ENCODE measurements at places on chromosomes 13 and 19.
A peak's percentile ranks its signal among the peaks of the same experiment; 100 is the strongest.

- no peak for DNase-seq
Observed at GRCh38 chr13:114149774-114150740, 17.6 kb upstream of the RASA3 start.

DNA sequence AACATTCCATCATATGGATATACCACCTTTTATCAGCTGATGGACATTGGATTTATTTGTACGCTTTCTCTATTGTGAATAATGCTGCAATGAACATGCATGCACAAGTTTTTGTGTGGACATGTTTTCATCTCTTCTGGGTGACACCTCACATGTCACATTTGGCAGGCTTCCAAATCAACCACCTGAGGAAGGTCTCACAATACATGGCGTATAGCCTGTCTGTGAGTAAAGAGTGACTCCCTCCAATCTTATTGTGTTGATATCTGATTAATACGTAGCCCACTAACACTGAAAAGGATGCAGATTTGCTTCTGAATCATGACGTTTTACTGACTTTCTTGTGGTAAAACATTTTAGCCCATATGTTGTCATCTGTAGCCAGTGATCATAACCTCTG is 61.1 kb downstream of the SLC15A1 start:
- no peak for DNase-seq

DNA sequence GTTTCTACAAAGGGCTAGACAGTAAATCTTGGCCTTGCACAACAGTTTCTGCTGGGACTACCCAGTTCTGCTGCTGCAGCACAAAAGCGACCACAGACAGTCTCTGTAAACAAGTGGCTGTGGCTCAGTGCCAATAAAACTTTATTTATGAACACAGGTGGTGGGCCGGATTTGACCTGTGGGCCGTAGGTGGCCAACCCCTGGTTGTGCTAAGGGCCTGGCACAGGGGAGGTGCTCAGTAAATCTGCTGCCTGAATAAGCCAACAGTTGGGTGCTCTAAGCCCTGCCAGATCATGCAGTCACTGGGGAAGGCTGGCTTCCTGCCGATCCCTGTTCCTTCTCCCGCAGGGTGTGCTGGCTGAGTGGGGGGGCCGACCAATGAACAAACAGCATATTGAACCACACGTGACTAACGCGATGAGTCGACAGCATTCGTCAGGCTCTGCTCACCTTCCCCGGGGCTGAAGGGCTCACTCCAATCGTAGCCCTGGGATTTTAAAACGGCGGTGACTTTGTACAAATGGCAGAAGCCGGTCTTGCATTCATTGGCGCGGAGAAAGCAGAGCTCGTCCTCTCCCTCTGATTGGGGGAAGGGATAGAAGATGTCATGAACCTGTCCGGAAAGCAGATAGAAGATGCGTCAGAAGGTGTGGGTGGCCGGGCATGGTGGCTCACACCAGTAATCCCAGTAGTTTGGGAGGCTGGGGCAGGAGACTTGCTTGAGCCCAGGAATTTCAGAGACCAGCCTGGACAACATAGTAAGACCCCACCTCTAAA is 24.3 kb upstream of the MYDGF start:
- DNase-seq, result peak; percentile 86

GRCh38 chr19:29787281-29787680 is 24.5 kb upstream of the CCNE1 start:
- DNase-seq, result no peak

DNA sequence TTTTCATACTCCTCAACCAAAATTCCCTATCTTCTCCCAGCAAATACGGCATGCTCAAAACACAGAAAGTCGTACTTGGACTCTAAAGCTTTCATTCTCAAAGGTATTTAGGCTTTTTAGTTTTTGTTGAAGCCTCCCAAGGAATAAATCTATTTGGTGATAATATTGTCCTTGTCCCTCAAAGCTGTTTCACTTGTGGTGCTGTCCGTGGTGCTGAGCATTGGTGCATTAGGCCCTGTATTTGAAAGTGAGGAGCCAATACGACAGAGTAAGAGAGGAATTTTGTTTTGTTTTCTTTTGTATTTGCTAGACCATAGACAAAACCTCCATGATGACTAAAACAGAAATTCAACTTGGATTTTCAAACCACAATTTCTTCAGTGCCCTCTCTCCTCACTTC is 3.2 kb upstream of the LGALS13 start:
- no peak for DNase-seq

- DNase-seq, result peak; percentile 85
Observed at GRCh38 chr13:57629821-57630235, 1.7 kb upstream of the PCDH17 start.

- DNase-seq, result no peak
Observed at GRCh38 chr19:18646535-18647370, 9.9 kb downstream of the KLHL26 start.

GRCh38 chr19:57382806-57383488 is 6.7 kb upstream of the ZNF548 start:
- no peak for DNase-seq

- DNase-seq, result no peak
Observed at GRCh38 chr19:5352229-5352763, 11.7 kb upstream of the PTPRS start.

DNA sequence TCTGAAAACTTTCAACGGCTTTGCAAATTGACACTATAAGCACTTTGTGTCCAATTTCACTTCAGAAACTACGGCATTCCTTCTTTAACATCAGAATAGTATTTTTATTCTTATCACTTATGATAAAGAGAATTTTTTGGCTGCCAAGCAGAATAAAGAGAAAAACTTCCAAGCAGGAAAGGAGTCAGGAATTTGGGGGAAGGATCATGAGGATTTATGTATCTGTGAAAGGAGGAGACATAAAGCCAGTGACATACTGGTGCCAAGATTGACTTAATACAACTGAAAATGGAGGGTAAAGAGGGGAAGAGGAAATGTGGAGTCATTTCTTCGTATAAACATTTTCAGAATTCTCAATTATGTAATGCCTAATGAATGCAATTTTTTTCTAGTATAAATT is 94.7 kb downstream of the RBM26 start:
- DNase-seq, result no peak

GRCh38 chr19:34224996-34225658 is 29.2 kb upstream of the GARRE1 start:
- DNase-seq, result no peak

DNA sequence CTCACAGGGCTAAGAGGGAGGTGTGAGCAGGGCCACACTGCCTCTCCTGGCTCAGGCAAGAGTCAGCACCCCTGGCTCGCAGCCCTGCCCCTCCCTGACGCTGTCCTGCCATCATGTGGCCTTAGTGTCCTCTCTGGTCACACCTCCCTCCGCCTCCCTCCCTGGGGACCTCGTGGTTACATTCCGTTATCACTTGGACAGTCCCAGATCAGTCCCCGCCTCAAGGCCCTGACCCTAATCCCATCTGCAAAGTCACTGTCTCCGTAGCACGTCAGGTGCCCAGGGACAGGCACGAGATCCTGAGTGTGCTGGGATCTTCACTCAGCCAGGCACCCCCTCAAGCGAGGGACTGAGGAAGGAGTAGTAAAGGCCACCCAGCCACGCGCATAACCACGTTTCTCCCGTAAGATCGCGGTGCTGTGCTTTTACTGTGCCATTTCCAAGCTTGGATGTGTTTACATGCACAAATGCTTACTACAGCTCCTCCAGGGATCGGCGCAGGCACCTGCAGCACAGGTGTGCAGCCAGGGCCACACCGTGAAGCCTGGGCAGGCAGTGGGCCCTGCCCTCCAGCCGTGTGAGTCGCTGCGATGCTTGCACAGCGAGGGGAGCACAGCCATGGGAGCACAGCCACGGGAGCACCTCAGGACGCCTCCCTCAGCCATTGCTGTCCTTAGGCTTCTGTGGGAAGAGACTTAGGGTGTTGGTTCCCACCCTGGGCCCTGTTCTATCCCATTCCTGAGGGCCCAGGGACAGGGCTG is 10.7 kb upstream of the TMEM255B start:
- DNase-seq, result no peak

DNA sequence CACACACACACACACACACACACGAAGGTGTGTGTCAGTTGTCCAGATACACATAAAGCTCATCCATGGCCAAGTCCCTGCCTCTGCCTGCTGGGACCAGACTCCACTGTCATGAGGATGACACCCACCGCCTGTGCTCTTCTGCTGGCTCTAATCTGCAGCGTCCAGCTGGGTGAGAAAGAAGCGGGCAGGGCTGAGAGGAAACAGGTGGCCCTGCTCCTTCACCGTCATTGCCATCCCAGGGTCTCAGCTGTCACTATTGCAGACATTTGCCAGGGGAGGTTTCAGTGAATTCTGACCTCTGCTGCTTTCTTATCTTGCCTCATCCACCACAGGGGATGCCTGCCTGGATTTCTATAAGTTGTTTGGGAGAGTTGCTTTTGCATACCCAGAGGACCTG is 31.4 kb downstream of the SCGB2B2 start:
- peak; percentile 77 for DNase-seq

- no peak for DNase-seq
Observed at GRCh38 chr19:51036519-51036918, 1.7 kb upstream of the KLK12 start.

- no peak for DNase-seq
Observed at GRCh38 chr13:40231751-40232150, 434.7 kb downstream of the FOXO1 start.

GRCh38 chr13:50831512-50831911 is 12.0 kb downstream of the DLEU7 start:
- DNase-seq, result no peak

DNA sequence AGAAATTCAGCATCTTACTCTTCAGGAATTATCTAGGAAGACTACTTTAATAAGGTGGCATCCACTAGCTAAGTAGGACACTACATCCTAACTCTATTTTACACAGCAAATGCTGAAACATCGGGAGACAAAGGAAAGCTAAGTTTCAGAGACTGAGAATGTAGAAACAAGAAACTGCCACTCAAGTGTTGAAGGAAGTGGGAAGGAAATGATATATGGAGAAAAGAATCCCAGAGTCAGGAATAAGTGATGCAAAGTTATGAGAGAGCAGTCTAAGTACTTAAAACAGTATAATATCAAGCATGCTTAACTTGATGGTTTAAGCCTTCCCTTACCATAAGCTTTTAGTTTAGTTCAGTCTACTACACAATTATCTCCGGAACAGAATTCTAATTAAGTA is 52.4 kb downstream of the RBM26 start:
- no peak for DNase-seq

GRCh38 chr19:42281827-42282762 is 13.0 kb downstream of the CIC start:
- DNase-seq, result no peak

DNA sequence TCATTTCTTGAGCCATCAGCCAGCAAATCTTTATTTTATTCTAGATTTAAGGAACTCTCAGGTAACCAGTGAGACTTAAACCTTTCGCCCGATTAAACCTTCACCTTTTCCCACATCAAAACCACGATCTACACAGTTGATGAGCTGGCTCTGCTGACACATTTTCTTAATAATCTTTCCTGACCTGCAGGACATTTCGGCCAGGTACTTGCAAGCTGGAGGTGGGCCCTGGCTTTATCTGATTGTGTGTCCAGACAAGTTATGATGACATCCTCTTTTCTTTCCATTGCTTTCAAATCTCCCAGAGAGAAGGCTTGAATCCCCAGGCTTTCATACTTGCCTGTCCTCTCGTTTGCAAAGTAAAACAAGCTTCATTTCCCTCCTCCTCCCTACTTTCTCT is 144.2 kb downstream of the EFNB2 start:
- no peak for DNase-seq

GRCh38 chr13:31207661-31208552 is 8.1 kb downstream of the B3GLCT start:
- DNase-seq, result no peak

GRCh38 chr13:27578121-27579030 is 42.0 kb downstream of the LNX2 start:
- no peak for DNase-seq

- no peak for DNase-seq
Observed at GRCh38 chr13:99390601-99391000, 83.4 kb upstream of the GPR183 start.

DNA sequence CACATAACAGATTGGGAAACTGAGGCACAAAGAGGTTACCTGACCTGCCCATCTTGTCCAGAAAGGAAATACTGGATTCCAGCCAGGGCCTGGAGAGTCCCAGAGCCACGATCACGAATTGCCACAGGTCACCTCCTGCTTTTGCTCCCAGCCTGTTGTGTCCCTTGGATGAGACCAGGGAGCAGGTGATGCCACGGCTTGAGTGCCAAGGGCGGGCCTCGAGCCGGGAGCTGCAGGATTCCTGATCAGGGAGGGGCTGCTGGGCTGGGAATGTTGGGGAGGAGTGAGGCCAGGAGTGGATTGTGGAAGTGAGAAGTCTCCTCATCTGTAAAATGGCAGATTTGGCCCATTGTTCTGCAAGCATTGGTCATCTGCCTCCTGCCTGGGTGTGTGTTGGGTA is 29.4 kb downstream of the DNM2 start:
- peak; percentile 74 for DNase-seq

DNA sequence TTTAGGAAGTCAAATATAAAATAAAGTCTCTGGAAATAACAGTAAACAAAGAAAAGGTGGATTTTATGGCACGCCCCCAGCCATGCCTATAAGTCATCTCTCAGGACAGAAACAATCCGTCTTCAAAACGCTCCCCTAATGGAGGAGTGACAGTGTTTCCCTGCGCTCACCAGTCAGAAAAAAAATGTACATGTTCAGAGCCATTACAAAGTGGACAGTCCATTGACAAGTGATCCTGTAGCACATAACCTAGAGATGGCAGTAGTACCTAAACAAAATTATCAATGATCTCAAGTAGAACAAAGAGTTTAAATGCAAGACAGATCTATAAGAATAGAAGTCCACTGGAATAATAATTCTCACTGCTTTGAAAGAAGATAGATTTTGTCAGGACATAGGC is 891.7 kb upstream of the MIR17HG start:
- DNase-seq, result no peak

DNA sequence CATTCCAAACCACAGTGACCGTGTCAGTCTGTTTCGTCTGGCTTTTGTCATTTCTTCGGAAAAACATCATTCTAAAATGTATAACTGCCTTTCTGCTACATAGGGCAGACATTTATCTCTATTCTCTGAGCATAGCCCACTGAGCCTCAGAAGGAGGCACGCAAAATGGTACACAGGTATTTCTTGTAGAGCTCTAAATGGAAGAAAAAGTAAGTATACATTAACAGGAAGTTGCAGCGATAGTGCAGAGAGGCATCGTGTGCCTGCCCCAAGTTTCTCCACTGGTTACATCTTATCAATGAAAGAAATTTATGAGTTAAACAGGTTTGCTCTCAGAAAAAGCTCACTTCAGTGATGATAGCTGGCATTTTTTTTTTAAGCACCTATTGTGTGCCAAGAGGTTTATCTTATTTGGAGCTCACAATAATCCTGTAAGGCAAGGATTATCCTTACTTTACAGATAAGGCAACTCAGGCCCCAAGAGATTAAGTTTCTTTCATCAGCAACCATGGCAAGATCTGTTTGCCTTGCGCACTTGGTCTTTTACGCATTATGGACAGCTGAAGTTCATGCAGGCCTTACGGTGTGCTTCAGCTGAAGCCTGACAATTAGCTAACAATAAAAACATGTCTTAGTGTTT is 1.2 kb upstream of the RCBTB2 start:
- no peak for DNase-seq

Data from cerebellum (tissue), 4 donors.